ENCODE measurements at places on chromosomes 11 and 22.
A peak's percentile ranks its signal among the peaks of the same experiment; 100 is the strongest.

- DNase-seq = peak; percentile 97
Observed at GRCh38 chr22:50507991-50508884, at the start of gene NCAPH2. TSS of gene NCAPH2 (plus strand) at chr22:50508224. CDS start at chr22:50508338, 114 bp downstream.

DNA sequence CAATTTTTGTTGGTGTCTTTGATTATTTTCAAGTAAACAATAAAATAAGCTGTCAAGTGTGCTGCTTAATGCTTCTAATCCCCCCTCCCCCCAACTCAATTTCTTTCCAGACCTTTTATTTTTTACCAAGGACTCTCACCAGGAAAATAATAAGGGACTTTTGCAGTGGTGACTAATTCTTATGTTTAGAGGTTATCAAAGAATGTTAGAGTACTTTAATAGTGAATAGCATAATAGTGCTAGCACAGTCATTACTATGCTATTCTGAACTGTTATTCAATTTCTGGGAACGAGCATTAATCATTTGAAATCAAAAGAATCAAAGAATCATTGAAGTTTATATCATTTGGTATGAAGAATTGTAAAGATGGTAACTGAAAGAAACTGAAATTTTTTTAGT, 251.4 kb downstream of the DDX10 start:
- DNase-seq = no peak

DNA sequence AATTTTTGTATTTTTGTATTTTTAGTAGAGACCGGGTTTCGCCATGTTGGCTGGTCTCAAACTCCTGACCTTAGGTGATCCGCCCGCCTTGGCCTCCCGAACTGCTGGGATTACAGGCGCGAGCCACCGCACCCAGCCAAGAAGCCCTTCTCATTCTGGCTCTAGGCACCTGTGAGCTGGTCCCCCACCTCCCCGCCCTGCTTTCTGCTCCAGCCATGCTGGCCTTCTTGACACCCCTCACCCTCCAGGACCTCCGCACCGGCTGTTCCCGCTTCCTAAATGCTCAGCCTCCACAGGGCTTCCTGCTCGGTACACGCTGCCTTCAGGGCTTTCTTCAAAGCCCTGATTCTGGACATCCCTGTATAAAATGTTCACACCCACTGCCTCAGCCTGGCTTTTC, 5.5 kb upstream of the FXYD2 start:
- no peak for DNase-seq

DNA sequence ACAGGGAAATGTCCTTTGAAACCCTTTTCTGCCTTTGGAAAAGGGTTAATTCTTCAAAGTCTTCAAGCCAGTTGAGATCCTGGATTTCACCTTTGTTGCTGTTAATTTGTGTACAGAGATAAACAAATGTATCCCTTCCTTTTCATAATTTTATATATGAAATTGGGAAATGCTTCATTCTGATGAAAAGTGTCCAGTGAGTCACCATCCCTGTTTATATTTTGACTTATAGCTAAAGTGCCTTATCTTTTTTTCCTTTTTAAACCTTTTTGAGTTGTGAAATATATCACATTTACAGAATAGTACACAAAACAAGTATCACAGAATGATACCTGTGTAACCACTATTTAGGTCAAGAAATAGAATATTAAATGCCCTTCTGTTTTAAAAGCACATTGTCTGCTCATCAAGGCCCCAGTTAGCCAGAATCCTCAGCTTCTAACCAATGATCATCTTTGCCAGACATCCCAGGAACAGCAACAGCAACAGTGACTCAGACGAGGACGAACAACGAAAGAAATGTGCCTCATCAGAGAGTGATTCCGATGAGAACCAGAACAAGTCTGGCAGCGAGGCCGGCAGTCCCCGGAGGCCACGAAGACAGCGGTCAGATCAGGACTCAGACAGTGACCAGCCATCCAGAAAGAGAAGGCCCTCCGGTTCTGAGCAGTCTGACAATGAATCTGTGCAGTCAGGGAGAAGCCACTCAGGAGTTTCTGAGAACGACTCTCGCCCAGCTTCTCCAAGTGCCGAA, 27.3 kb downstream of the CTR9 start:
- DNase-seq = no peak

- no peak for DNase-seq
Observed at GRCh38 chr22:38531251-38531938, 25.3 kb upstream of the DDX17 start.
